DMS 273 treated with DMSO at 0.1 percent for 48 hours (cell line): ENCODE measurements at places on chromosomes 12 and 14.
A peak's percentile ranks its signal among the peaks of the same experiment; 100 is the strongest.

DNA sequence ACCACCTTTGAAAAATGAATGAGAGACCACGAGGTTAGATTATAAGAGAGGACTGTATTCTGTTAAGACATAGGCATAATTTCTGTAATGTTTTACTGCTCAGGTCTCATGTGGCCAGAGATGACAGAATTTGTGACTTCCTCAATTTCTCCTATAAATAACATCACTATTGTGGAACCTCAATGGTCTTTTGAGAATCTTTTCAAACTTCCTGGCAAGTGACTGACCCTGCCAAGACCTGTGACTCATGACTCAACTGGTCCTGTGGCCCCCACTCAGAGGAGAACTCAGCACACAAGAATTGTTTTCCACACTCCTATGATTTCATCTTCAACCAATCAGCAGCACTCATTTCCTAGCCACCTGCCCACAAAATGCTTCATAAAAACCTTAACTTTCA is 508.2 kb upstream of the ATP2B1 start:
- DNase-seq: no peak

GRCh38 chr12:21478756-21479455 is 22.5 kb downstream of the RECQL start:
- no peak for DNase-seq

GRCh38 chr14:91237219-91237618 is 7.3 kb downstream of the GPR68 start:
- no peak for DNase-seq

- no peak for DNase-seq
Observed at GRCh38 chr14:74083784-74084276, 423 bp downstream of the ALDH6A1 start.

- no peak for DNase-seq
Observed at GRCh38 chr14:74516451-74517160, 23.0 kb downstream of the ISCA2 start.

DNA sequence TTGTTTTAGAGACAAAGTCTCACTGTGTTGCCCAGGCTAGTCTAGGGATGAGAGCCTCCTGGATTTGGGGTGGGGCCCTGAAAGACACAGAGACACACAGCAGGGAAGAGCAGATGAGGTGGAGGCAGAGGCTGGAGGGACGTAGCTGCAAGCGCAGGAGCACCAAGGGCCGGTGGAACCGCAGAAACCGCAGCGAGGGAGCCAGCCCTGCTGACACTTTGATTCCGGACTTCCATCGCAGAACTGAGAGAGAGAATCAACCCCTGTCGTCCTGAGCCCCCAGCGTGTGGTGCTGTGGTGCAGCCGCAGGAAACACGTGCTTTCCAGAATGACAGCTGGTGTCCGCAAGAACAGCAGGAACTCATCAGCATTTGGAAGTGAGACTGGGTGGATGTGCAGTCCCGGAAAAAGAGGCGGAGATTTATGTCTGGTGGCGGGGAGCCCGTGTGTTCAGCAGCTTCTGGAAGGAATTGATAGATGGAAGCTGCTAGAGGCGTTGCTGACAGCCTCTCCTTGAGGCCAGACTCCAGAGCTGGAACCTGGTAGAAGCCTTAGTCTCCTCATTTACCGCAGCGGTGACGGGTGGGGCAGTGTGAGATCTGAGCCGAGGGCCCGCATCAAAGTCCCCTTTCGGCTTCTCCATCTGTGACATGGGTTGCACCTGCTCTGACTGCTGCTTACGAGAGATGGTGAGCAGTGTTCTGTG is 21.9 kb upstream of the KLC1 start:
- peak; percentile 89 for DNase-seq

DNA sequence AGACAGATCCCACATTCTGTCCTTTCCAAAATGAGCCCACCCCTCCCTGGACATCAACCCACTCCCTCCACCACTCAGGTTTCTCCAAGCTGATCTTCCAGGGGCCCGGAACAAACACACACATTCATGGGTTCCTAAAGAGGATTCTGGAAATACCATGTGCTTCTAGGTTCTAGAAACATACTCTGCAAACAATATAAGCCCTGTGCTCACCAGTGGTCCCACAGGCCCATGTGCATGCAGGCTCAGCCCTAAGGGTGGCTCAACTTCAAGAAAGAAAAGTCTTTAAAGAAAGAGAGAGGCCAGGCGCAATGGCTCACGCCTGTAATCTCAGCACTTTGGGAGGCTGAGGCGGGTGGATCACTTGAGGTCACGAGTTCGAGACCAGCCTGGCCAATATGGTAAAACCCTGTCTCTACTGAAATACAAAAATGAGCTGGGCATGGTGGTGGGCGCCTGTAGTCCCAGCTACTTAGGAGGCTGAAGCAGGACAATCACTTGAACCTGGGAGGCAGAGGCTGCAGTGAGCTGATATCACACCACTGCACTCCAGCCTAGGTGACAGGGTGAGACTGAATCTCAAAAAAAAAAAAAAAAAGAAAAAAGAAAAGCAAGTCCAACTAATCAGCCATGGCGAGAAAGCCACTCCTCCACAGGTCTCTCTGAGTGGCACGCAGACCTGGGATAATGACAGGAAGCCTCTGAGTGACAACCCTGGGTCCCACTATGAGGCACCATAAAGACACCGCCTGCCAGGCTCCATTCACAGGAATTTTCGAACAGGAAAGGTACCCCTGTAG is 59.5 kb upstream of the PNMA1 start:
- no peak for DNase-seq

- no peak for DNase-seq
Observed at GRCh38 chr12:59408431-59408830, 187.4 kb upstream of the SLC16A7 start.

GRCh38 chr12:28933864-28934527 is 215.1 kb upstream of the FAR2 start:
- DNase-seq: no peak

GRCh38 chr14:91912035-91912434 is 35.5 kb downstream of the FBLN5 start:
- no peak for DNase-seq

GRCh38 chr12:132311201-132311915 is 18.0 kb downstream of the GALNT9 start:
- DNase-seq: no peak

DNA sequence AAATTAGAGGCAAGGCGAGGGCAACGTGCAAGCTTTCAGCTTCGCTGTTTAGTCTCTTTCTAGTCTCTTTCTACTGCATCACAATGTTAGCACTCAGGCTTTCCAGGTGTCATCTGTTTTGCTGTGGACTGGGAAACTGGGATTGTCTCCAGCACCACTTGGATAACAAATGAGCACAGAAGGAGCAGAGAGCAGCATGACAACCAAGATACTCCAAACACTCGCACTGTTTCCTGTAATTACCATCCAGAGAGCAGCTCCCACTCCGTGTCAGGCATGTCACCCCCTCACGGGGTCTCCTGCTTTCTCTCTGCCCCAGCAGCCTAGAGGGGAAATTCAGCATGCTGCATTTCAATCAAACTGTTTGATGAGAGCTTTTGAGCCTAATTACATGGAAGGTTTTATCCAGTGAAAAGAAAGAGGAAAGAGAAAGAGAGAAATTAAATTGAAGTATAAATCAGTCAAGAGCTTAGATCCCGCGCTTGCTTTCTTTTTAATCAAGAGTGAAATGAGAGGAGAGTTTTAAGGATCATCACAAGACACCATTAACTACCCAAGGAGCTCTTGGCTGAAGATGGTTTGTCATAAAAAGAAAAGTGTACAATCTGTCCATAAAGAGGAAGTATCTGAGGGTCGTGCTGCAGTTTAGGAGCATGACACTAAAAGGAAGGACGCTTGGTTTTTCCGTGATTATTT is 917.7 kb downstream of the DIO2 start:
- DNase-seq: no peak

DNA sequence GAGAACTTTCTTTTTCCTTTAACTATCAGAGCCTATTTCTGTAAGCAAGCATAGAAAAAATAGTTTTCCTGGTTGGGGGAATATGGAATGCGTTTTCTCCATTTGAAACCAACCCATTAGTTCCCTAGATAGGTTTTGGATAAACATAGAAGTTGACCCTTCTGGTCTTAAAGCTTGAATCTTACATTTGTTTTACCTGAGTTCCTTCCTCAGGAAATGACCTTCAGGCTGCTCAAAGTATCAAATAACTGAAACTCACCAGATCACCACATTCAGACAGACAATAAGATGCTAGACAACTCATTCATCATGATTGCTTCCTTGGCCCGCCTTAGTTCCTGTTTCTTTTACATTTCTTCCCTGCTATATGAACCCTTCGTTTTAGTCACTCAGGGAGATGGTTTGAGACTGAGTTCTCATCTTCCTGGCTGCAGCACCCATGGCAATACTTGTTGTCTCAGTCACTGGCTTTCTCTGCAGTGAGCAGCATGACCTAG is 52.2 kb downstream of the LRP6 start:
- no peak for DNase-seq

- DNase-seq: no peak
Observed at GRCh38 chr14:91858536-91859275, 8.6 kb downstream of the TC2N start.

GRCh38 chr14:100306101-100306997 is at the start of gene SLC25A29:
SLC25A29 (minus strand) TSS chr14:100306444; CDS start chr14:100306232, 212 bp downstream.
- DNase-seq: peak; percentile 64

DNA sequence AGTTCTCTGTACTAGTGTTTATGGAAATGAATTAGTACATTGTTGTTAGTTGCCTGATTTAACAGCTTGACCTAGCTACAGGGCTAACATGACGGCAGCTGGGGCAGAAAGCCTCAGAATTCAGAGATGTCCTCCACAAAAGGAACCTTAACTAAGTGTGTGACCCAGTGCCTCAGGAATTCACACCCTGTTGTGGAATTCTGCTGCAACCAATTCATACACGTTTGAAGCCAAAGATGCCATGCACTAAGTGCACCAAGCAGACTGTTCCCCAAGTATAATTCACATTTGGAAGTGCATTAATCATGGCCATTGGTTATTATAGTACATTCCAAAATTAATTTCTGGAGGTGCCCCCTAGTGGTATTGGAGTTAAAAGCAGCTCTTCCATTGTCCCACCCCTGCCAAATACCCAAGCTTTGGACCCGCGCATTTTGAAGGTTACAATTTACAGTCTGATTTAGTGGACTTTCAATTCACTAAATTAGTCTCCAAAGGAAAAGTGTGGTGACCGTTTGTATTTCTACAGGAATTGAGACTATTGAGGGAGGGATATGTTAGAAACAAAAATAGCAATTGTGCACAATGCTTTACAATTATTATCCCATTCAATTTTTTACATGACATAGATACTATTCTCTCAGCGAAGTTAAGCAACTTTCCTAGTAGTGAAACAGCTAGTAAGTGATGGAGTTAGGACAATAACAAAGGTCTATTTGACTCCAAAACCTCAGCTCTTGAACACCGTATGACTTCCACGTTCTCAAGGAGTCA is 85.9 kb downstream of the PAX9 start:
- no peak for DNase-seq
